Body of pancreas (tissue), 4 donors: ENCODE measurements at places on chromosomes 7 and 10. TPM values are rescaled to one million over a fixed set of nuclear protein-coding genes. Genes with fewer than 3 reads are reported as not detected.

The RBM17 gene
- total RNA-seq: 54.5 TPM

The PNLIPRP3 gene
- not detected for total RNA-seq

The ZNF488 gene
- 0.26 TPM for total RNA-seq

The NPC1L1 gene
- total RNA-seq: 0.52 TPM

The VWA2 gene
- 10.5 TPM for total RNA-seq
